ENCODE measurements at places on chromosomes 2 and 18.

- DNase-seq: no peak
These were observed 224.7 kb downstream of the SLC8A1 start for GRCh38 chr2:40227210-40227609.

DNA sequence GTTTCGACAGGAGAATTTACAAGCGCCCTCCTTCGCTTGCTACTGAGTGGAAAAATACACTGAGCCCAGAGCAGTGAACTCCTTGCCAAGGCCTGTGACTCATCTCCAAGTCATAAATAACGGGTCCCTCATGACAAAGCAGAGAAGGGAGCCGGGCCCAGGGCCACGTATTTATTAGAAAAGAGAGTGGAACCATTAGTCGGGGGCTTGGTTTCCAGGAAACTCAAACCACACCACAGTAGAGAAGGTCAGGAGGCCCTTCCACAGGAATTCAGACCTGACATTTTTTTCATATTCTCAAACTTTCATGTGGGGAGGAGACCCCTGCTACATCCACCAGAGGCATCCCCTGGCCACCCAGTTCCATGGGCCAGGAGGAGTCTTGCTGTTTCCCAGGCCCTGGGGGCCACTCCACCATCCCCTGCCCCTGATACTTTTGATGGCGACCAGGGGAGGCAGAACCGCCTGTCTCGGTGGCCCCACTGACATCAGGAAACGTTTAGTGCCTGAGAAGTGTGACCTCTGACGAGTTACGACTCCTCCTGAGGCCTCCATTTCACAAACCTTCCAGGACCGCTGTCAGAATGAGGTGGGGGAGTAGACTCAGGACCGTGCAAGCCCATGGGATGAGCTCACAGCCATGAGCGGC lies 289.7 kb downstream of the DYSF start:
- DNase-seq: no peak

GRCh38 chr18:74577019-74577418 lies 20.7 kb upstream of the ZNF407 start:
- no peak for DNase-seq

DNA sequence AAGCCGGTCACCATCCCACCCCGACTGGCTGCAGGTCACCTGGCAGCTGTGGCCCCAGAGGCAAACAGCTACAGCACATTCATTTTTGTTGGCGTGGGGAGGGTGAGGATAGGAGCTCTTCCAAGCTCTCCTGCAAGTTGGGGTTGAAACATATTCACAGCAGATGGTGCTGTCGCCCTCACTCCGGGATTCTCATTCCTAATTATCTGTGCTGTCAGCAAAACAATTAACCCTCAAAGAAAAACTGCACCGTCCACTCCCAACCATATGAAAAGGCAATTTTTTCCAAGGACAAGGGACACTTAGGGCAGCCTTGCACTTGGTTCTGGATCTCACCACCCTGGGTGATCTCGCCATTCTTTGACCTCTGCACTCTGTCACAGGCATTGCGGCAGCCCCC lies 68.6 kb downstream of the ZBTB7C start:
- DNase-seq: no peak

- DNase-seq: no peak
These were observed 674.9 kb downstream of the LRP1B start for GRCh38 chr2:141455877-141456276.

GRCh38 chr2:183359867-183360266 lies 235.6 kb downstream of the NUP35 start:
- no peak for DNase-seq

GRCh38 chr2:205427112-205427511 lies 255.2 kb upstream of the NRP2 start:
- no peak for DNase-seq

DNA sequence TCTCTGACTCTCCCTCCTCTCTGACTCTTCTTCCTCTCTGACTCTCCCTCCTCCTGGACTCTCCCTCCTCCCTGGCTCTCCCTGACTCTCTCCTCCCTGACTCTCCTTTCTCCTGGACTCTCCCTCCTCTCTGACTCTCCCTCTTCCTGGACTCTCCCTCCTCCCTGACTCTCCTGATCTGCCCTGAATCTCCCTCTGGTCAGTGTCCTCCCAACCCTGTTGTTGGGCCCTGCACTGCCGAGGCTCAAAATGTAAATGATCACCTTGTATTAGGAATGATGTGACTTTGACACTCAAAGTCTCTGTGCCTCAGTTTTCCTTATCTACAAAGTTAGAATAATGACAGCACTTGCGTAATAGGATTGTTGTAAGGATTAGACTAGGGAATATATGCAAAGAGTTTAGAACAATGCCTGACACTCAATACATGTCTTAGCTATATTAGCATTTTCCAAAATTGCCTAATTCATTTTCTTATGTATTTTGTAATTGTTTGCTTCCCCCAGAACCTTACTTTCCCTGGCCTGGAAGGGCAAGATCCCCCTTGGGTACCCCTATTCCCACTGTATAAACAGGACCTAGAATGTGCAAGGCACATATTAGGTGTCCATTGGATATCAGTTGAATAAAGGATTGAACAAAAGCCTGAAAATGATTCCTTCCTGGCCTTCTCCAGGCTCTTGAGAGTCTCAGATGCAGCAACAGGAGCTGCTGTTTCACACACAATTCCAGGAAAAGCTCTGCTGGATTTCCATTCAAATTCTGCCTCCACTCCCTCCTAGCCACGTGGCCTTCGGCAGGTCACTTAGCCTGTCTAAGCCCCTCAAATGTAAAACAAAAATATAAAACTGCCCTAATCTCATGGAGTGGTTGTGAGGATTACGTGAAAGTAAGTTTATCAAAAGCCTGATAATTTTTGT lies 170.1 kb downstream of the INHBB start:
- DNase-seq: no peak

GRCh38 chr2:216033403-216033802 lies 20.1 kb upstream of the MREG start:
- no peak for DNase-seq

- DNase-seq: no peak
These were observed 44.7 kb downstream of the CMPK2 start for GRCh38 chr2:6820903-6821584.

GRCh38 chr18:37900326-37900725 lies 334.7 kb upstream of the CELF4 start:
- no peak for DNase-seq

DNA sequence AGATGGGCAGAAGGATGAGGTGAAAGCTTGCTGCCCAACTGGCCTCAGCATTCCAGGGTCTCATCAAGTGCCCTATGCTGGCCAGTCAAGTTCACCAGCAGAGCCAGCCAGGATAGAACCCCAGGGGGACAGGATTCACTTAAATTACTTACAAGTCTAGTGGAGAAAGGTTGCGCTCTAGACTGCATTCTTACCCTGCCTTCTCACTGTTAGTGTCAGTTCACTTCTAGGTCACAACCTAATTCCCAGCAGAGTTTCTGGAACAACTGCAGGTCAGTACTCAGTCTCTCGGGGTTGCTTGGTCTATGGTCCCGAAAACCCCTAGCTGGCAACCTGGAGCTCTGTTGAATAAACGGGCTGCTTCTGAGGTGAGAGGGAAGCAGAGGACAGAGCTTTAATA lies 32.9 kb upstream of the GALNT14 start:
- no peak for DNase-seq

Data from activated CD4-positive, CD25-positive, alpha-beta regulatory T cell (primary cell).